Activated naive CD8-positive, alpha-beta T cell treated with anti-CD3 and anti-CD28 coated beads for 36 hours (primary cell): ENCODE measurements at places on chromosomes 3 and 15. TPM values are rescaled to one million over a fixed set of nuclear protein-coding genes. Genes with fewer than 3 reads are reported as not detected.

DNA sequence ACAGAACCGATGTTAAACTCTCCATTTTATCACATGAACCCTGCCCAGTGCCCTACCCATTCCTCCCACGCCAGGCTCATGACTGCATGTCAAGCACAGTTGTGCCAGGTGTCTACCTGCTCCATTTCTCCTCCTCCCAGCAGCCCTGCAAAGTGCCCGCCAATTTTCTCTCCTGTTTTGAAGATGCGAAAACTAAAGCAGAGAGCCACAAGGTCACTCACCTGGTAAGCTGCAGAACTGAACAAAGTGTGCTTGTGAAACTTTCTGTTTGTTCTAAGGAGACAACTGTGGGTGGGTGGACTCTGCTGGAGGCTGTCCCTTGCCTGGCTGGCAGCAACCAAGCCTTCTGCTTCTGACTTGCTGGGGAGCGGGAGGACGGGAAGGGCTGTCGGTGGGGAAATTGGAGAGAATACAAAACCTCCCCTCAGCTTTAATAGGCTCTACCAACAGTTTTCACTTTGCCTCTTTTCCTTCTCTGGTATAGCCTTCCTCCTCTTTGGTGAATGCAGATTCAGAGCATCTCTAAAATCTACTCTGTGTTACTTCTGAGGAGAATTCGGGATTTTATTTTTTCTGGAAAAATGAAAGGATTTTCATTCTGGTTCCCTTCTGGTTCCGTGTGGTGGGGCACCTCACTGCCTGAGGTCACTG lies 23.0 kb downstream of the LIMD1 start:
- no peak for DNase-seq

Gene MED12L
- 1.6 TPM for total RNA-seq

- DNase-seq = no peak
Observed at GRCh38 chr3:147919496-147919895, 510.3 kb downstream of the ZIC1 start.

DNA sequence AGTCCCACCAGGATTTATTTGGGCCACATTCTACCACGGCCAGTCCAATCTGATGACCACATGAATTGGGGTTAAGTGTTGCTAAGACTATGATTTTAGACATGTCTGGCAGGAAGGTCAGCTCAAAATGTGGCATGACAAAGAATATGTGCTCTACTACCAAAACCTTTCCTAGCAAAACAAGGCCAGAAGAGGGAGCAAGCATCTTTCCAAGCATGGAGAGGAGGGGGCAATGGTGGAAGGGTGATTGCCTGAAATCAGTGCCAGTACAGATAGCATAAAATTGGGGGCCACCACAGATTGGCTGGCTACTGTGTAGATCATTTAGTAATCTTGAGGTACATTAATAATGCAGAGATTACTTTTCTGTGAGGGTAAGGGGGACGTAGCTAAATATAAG lies 43.2 kb downstream of the TMEM39A start:
- DNase-seq = no peak

Gene SLC9A9
- total RNA-seq = 2.3 TPM

Gene TMEM115
- total RNA-seq = 19.0 TPM

Gene SAMMSON
- total RNA-seq = not detected

DNA sequence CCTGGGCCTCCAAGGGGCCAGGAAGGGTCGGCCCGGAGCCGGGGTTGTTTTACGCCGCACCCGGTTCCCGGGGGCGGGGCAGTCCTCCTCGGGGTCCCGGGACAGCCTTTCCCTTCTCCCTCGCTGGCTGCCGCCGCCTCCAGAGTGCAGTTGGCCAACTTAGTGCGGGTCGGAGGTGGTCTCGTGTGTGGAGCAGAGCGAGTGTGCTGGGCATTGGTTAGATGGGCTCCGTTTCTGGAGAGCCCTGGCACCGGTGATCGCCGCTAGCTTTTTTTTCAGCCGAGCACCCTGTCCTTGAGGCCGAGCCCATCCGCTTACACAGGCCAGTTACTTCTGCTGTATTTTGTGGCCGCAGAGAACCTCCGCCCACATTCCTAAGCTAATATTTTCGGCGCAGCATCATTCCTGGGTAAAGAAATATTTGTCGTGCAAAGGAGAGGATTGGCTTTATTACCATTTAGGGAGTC lies 585 bp downstream of the KIF23 start:
- peak; percentile 29 for DNase-seq

Gene XXYLT1
- total RNA-seq = 8.8 TPM

GRCh38 chr15:27382361-27383025 lies 411.5 kb downstream of the GABRG3 start:
- no peak for DNase-seq

DNA sequence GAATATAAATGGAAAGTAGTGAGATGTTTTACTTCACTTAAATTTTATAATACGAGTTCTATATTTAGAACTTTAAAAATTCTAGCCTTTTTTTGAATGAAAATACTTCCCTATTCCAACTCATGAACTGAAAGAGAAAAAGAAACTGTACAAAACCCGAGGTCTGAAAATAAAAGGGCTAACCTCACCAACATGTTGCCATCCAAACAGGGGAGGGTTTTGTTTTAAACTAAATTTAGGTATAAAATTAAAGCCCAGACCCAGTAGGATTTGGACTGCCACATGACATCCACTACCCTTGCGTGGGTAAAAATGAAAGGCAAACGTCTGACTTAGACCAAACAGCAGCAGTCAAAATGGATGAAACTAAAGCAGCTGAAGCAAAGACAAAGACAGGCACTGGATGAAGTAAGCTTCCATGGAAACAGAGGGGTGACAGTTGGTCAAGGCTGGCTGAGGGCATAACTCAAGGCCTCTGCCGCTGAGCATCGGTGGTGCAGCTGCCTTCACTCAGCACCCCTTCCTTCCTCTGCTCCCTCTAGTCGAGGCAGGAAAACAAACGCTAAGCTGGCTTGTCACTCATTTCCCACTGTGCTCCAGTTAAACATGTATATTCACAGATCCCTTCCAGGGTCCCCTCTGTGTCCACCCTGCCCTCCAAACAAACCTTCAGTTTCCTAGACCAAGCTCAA lies 58.1 kb downstream of the TM4SF4 start:
- DNase-seq = no peak

Gene IL17RE
- total RNA-seq = 1.8 TPM

Gene GCSAM
- total RNA-seq = 8.5 TPM

DNA sequence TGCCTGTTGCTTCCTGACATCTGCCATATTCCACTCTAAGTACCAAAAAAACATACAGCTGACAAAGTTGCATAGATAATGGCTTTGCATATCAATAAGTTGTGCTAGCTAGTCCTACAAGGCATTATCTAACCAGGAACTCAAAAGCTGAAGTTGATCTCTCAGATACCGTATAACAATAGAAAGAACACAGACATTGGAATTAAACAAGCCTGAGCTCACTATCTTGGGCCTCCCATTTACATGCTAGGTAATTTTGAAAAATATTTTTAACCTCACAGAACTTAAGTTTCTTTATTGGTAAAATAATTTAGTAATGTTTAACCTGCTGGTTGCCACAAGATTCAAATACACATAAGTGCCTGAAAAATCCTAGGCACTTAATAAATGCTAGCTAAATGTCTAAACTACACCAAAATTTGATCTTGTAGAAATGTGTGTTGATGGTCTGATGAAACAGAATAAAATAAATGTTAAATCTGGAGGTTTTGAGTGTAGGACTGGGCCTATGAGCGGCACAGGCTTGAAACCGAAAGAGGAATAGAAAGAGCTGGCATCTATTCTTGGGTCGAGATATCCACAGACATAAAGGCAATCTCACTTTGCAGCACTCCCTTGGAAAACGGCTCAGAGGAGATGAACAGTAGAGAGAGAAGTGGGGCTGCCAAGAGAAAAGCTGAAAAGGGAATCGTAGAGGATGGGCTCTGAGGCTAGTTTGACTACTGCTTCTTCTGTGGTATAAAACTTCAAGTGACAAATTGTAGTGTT lies 29.9 kb upstream of the TTC14 start:
- DNase-seq = no peak

DNA sequence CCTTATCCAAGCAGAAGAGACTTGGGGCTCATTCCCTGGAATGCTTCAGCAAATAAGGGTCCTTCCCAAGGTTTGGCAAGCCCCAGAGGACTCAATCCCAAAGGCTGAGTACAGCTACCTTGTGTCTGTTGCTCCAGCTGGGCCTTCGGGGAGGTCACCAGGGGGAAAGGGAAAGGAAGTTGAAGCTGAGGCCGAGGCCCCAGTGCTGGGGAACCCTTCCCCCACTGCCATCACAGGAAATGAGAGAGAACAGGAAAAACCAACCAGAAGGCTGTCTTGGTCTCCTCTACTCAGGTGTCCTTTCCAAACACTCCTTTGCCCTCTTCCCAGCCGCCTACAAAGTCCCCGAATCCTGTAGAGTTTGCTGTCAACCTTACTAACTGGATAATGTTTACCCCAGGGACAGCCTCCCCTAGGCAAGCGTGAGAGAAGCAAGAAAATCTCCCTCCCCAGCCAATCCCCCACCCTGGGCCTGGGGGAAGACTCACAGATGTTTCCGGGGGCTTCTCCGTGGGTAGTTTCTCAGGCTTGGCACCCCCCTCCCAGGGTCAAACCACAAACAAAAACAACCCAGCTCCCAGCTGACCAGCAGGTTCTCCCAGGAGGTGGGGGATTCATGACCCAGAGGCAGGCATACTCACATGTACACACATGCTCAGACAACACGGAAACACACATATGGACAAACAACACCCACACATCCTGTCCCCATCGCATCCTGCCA lies 5.5 kb downstream of the CSRNP1 start:
- peak; percentile 44 for DNase-seq

GRCh38 chr3:186319945-186320344 lies 42.1 kb downstream of the DGKG start:
- no peak for DNase-seq

- DNase-seq = no peak
Observed at GRCh38 chr3:136545664-136546268, 206.4 kb downstream of the STAG1 start.

DNA sequence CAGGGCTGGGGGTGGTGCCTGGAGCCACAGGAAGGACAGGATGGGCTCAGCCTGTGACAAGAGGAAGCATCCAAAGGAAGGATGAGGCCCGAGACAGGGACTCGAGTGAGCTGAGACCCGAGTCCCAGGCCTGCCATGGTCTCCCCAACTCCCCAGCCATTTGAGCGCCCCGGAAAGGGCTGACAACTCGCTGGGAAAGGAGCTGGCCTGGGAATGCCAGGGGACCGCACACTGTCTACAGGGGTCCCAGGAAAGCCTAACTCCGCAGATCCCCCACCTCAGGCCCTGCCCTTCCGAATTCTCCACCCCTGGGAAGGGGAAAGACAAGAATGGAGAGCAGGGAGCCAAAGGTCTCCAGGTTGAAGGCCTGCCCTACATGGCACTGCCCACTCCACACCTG lies 21.0 kb upstream of the SHISA5 start:
- DNase-seq = no peak

DNA sequence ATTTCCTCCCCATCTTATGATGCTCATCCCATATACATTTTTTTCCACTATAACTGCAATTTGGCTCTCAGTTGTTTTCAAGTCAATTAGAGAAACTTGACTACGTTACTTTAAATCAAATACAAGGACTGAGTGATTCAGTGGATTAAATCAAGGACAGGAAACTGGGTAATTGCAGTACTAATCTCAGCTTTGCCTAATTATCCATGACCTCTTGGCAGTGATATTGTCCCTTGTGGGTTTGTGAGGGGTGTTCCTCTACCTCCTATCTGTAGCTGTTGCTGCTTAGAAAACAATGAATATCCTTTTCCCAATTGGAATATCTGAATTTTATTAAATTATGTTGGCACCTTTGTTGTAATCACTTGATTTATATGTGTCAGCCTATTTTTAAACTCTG lies 79.4 kb downstream of the ZPLD1 start:
- no peak for DNase-seq

Gene MYRIP
- not detected for total RNA-seq

DNA sequence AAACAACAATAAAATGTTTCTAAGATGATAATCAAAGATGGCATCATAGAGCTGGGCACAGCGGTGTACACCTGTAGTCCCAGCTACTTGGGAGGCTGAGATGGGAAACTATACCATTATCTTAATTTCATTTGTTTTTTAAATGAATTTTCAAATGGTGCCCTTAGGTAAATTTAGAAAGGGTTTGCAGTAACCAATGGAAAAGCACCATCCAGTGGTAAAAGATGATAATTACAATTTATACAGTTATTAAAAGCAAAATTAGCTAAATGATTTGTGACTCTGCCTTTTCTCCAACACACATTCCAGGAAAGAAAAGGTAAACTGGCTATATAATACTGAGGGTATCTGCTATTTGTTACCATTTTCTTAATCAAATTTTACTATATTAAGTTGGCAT lies 14.4 kb upstream of the ANKRD28 start:
- DNase-seq = no peak

DNA sequence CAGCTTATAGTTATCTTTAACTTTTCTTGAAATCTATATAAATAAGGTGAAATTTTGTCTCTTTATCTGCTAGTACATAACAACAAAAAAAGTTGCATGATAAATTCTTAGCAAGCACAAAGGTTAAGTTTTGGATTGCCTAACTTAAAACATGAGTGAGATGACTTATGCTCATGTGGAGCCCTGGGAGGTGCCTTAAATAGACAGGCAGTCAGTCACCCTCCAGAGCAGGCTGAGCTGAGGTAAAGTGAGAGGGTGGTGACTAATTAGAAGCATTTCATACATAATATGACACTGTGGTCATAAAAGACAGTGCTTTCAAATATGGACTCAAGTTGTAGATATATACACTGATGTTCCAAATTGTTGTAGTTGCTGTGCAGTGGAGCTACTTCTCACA lies 14.6 kb upstream of the MME start:
- DNase-seq = no peak

Gene KIF7
- total RNA-seq = 3.7 TPM

DNA sequence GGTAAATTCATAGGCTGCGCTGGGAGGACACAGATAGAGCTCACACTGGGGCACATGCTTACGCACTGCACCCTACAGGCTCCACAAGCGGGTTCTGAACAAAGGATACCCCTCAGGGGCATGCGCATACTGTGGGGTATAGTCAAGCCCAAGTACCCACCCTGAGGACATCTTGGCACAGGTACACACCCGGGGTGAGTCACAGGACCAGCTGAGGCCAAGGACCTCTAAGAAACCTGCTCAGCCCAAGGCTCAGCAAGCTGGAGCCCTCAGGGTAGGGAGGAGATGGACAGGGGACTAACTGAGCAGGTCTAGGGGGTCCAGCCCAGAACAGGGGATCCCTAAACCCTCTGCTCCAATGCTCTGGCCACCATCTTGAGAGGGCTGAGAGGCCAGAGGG lies 3.3 kb downstream of the SHISA5 start:
- DNase-seq = no peak

- no peak for DNase-seq
Observed at GRCh38 chr15:40942878-40943277, 10.4 kb upstream of the CHAC1 start.

GRCh38 chr3:134473868-134474546 lies 11.8 kb downstream of the ANAPC13 start:
- DNase-seq = peak; percentile 57

DNA sequence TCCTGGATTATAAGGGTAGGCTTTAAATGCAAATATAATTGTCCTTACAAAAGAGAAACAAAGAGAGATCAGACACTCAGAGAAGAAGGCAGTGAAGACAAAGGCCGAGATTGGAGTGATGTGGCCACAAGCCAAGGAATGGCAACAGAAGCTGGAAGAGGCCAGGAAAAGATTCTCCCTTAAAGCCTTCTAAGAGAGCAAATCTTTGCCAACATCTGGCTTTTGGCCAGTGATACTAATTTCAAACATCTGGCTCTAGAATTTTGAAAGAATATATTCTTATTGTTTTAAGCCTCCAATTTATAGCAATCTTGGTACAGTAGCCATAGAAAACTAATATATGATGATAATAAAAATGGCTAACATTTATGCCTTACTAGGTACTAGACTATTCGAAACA lies 615.8 kb upstream of the ZNF385D start:
- DNase-seq = no peak

GRCh38 chr3:183283886-183284285 lies 30.8 kb downstream of the B3GNT5 start:
- no peak for DNase-seq

Gene SPATA16
- total RNA-seq = not detected
